Astrocyte (in vitro differentiated cells and primary cell): ENCODE measurements at places on chromosomes 2 and 18.

DNA sequence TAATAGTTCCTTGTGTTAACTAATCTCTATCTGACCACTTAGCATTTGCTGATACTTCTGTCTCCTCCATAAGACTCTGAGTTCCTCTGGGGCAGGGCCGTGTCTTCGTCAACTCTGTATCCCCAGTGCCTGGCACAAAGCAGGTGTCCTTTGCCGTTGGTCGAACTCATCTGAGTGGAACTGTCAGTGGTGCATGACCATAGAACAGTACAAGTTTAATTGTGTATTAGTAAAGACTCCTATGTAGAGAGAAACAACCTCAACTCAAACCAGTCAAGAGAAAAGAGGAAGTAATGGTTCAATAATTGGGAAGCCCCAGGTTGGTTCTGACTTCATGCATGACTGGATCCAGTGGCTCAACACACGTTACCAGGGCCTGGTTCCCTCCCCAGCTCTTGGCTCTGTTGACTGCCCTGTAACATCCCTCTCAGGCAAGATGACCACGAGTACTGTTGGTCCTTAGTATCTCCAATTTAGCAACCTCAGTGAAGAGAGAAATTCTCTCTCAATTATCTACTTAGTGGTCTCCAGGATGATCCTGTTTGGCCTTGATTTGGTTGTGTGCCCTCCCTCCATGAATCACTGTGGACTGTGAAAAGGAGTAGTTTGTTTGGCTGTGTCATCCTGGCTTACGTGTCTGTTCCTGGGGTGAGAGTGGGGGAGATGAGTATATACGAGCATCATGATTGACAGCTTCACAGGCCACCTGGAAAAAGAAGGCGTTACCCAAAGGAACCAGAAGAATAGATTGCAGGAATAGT lies 58.5 kb upstream of the MSH6 start:
- DNase-seq, result peak; percentile 6

DNA sequence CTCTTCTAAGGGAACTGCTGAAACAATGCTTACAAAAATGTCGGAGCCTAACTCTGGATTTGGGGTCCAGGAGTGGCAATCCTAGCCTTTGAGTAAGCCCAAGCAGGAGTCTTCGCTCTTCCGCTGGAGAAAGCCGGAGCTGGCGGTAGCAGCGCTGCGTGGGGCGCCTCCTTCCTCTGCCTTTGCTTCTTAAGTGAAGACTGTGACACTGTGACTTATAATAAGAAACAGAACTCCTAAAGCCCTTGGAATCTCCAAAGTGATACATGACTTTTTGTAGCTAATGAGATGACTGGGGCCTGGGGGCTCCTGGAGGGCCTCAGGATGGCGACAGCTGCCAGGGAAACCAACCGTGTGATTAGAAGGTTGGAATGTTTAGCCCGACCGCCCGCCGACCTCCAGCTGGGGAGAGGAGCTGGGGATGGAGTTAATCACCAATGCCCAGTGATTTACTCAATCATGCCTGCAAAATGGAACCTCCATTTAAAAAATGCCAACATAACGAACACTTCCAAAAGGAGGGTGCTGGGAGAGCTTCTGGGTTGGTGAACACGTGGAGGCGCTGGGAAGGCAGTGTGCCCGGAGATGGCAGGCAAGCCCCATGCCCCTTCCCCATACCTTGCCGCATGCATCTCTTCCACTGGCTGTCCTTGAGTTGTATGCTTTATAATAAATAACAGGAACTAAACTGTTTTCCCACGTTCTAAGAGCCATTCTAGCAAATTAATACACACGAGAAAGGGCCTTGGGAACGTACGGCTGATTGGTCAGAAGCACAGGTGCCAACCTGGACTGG lies 29.0 kb upstream of the MAL start:
- DNase-seq, result no peak

- peak; percentile 96 for DNase-seq
These were observed 12.8 kb downstream of the TFPI start for GRCh38 chr2:187541086-187542085.

DNA sequence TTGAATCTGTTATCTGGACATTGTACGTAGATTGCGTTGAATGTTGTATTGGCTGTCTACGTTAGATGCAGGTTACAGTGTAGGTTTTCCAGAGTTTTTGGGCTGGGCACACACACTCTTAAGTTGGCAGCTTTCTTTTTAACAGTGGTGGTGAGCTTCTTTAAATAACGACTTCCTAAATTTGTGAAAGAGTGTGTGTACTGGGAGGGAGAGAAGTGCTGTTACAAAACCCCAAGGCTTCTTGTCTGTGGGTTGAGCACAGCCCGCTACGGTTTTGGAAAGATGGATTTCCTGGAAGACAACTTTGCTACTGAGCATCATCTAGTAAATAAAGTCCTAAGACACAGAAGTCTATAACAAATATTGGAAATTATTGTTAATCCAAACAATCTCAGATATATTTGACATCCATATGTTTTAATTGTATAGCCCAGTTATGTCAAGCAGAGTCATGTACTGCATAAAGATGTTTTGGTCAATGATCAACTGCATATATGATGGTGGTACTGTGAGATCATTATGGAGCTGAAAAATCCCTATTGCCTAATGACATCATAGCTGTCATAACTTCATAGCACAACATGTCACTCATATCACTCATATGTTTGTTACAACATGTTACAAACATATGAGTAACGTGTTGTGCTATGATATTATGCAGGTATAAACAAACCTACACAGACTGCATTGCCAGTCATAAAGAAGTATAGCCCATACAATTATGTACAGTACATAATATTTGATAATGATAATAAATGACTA lies 7.9 kb upstream of the THUMPD2 start:
- no peak for DNase-seq

GRCh38 chr2:65687614-65688013 lies 255.2 kb upstream of the SPRED2 start:
- no peak for DNase-seq

DNA sequence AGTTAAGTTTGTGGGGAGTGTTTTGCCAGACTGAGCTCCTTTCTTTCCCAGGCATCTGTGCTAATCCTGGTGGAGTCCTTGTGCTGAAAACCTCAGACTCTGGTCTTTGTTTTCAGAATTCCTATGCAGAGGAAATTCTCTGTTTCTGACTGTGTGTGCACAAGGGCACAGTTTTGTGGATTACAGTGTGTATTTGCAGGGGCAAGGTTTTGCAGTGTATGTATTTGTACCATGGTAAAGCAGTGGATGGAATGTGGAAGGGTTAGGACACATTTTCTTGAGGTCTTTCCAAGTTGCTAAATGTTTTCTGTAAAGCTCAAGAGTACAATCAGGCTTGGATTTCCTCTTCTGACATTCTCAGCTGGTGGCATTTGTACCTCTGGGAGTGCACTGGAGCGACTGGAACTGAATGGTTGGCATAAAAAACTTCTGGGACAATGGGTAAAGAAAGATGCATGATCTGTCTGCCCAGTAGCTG lies 139.5 kb upstream of the RND3 start:
- no peak for DNase-seq

DNA sequence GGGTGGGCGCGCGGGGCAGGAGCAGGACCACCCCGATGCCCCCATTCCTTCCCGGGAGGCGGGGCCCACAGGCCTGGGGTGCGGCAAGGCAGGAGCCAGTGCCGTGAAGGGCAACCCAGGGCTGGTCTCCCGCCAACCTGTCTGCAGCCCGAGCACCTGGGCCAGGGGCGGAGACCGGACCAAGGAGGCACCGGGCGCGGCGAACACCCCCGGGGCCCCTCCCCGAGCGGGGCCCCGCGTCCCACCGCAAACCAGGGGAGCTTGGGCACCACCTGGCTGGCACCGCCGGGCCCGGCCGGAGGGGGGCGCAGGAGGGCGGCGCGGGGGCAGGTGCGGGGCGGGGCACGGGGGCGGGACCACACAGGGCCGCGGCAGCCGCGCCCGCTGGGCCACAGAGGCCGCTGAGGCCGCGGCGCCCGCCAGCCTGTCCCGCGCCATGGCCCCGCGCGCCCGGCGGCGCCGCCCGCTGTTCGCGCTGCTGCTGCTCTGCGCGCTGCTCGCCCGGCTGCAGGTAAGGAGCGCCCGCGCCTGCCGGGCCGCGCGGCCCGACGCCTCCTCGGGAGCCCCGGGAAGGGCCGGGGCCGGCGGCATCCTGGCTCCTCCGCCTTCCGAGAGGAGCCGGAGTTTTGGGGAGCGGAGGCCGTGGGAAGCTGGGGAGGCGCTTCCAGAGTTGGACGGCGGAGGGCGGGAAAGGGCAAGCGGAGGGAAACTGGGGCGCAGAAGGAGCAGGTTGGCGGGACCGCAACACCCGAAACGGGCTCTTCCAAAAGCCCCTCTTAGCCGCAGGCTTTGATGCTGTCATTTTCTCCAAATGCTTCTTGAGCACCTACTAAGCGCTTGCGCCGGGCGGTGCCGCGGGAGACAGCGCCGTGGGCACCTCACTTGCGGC lies at the start of gene TNFRSF11A:
Gene TNFRSF11A (plus strand): TSS at position 394 of the 889 bp plus-strand sequence. CDS start 43 bp downstream, at position 437.
- no peak for DNase-seq

DNA sequence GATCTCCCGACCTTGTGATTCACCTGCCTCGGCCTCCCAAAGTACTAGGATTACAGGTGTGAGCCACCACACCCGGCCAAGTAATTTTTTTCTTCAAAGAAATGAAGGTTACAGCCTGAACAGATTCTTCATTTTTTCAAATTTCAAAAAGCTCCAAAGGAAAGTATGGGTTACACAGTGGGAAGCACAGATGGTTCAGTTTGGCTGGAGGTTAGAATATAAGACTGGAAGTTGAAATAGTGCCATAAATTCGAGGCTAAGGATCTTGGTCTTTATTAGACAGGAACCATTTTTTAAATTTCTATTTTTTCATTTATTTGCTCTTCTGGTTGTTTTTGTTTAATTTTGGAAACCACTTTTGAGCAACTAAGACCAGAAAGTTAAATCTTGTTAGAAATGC lies 120.0 kb downstream of the STK39 start:
- no peak for DNase-seq

DNA sequence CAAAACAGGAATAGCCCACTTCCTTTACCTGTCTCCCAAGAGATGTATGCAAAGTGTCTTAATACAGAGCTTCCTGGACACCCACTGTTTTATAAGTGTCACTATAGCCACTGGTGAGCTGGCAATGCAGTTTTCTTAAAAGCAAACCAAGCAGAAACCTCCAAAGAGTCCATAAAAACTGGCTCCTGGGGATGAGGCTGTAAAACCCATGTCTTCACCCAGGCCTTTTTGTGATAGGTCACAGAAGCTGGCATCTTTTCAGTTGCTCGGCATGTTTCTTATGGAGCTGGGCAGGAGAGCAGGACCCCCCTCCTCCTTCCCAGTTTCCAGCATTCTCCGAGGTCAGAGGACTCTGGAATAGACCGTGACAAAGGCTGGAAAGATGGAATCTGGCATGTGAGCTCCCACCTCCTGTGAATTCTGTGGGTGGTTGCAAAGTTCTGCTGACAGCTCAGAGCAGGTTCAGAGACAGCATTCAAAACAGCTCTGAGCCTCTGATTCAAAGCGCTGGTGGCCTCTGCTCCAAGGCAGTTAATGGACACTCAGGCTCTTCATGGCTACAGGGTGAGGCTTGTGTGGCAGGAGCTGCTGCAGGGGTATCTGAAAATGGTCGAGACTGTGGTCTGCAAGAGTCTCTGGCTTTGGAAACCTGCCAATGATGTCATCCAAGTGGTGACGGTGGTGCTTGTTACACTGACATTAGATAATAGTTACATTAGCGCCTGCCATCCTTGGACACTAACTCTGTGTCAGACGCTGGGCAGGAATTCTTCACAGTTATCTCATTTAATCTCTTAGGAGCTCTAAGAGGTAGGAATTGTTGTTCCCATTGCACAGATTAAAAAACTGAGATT lies 283.4 kb downstream of the CLIP4 start:
- DNase-seq, result peak; percentile 59

DNA sequence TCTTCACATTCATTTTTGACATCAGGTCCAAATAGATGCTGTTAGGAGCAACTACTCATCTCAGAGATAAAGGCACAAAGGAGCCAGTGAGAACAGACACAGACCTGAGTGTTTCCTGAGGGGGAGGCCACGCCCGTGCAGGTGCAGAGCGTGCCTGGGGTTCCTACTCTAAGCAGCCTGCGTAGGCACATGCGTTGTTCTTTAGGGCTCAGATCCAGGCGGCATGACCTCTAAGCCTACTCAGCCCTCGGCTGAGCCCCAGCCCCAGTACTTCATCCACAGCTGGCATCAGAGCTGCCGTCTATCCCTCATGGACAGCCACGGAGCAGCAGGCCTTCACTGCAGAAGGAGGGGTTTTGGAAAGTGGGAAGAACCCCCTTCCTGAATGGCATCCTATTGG lies 54.9 kb upstream of the PXDN start:
- DNase-seq, result no peak

- DNase-seq, result no peak
These were observed 1170.7 kb upstream of the SLC39A10 start for GRCh38 chr2:194486326-194486725.

DNA sequence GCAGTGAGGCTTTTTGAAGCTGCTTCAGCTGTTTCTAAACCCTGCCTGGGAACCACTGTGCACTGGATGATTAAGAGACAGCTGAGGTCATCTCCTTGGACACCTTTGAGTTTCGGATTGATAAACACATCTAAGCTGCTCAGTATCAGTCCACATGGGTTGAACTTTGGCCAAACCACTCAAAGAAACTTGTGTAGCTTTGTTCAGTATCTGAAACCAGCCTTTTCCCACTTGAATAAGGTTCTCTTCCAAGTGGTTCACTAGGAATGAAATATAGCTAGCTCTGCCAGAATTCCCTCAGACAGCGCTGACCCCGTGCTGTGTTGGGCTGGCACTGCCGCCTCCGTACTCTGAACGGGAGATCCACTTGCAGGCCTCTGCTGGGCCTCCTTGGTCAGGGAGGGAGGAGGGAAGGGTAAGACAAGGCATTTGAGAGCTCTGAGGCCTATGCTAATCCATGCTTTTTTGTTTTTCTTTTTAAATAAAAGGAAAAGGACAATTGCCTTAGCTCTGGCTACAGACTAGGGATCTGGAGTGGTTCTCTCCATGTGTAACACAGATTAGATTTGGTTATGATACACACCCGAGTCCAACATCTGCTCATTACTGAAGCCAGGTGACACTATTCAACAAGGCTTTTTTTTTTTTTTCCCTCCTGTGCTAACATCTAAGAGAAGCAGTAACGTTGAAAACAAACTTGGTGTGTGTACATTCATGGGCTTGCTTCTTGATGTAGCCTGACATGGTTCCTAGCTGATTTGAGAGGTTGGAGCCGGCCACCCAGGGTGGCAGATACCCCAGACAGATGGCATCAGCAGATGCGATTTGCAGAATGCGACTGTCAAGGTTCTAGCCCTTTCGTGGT lies 67.7 kb downstream of the NCK2 start:
- peak; percentile 96 for DNase-seq

DNA sequence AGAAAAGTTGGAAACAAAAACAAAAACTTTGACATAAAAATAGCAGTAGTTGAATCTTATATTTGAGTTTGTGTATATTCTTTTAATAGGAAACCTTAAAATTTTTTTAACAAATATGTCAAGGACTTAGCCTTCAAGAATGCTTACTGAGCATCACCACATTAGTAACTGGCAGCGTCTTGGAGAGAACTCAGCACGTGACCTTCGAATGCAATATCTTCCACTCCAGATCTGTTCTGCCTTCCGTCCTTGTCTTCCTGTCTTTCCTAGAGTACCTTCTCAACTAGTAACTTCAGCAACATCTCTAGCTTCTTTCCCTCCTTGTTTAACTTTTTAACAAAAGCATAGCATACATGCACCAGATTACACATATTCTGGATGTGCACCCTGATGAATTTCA lies 972 bp downstream of the RSAD2 start:
- DNase-seq, result no peak

GRCh38 chr18:12397793-12398192 lies 9.9 kb upstream of the PRELID3A start:
- no peak for DNase-seq
